ENCODE measurements at places on chromosomes 13 and 19.

- no peak for DNase-seq
Measured at GRCh38 chr19:44026622-44027021, 1.4 kb downstream of the ZNF222 start.

- DNase-seq = no peak
Measured at GRCh38 chr19:57812226-57812625, 2.5 kb downstream of the ZNF552 start.

- no peak for DNase-seq
Measured at GRCh38 chr13:64925727-64926126, 2304.4 kb downstream of the PCDH9 start.

- peak; percentile 45 for DNase-seq
Measured at GRCh38 chr19:12946092-12946721, 545 bp downstream of the RAD23A start.

GRCh38 chr13:102928941-102929675 lies 83.3 kb downstream of the ERCC5 start:
- DNase-seq = no peak

- no peak for DNase-seq
Measured at GRCh38 chr19:32387701-32388392, 17.7 kb upstream of the DPY19L3 start.

- no peak for DNase-seq
Measured at GRCh38 chr19:18494267-18494607, 27.6 kb downstream of the ELL start.

DNA sequence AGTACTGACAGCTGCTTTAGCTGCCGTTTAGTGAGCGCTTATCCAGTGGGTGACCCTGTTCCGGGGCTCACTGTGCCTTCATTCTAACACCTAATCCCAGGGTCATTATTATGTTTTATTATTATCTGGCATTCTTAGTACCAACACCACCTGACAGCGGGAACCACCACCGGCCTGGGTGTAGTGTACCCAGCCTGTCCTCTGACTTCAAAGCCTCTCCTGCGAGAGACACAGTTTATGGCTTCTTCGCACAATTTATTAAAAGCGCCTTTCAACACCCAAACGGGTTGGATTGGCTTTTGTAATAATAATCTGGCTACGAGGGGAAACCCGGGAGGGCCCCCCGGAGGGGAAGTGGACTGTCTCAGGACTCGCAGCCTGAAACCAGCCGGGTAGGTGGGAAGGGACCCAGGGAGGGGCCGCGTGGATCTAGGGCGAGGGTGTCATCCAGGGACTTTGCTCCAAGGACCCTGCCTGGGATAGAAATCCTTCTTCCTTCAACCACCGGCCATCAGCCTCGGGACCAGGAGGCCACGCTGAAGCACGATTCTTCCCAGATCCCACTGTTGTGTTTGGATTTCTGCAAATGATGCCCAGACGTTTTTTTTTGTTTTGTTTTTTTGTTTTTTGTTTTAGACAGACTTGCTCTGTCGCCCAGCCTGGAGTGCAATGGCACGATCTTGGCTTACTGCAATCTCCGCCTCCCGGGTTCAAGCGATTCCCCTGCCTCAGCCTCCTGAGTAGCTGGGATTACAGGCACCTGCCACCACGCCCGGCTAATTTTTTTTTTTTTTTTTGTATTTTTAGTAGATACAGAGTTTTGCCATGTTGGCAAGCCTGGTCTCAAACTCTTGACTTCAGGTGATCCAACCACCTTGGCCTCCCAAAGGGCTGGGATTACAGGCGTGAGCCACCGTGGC lies 1.6 kb upstream of the ZBTB7A start:
- DNase-seq = no peak

DNA sequence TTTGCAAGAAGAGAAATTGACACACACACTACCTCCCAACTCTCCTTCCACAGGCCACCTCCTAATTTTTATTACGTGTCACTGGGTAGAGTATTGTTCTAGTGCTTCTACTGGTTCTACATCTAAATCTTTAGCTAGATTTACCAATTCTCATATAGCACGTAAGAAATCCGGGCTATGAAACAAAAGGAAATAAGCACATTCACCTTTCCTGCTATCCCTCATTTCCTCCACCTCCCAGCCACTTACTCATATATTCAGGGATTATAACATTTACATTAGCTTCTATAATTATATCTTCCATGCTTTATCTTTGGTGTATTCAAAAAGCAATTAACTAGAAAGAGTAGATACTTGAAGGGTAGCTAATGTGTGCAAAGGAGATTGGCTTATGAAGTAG lies 39.7 kb downstream of the USP12 start:
- no peak for DNase-seq

GRCh38 chr13:97567510-97568243 lies 133.7 kb downstream of the RAP2A start:
- DNase-seq = no peak

GRCh38 chr19:15323496-15324235 lies 8.7 kb downstream of the BRD4 start:
- no peak for DNase-seq

GRCh38 chr13:24929196-24929595 lies 165.2 kb downstream of the RNF17 start:
- no peak for DNase-seq

DNA sequence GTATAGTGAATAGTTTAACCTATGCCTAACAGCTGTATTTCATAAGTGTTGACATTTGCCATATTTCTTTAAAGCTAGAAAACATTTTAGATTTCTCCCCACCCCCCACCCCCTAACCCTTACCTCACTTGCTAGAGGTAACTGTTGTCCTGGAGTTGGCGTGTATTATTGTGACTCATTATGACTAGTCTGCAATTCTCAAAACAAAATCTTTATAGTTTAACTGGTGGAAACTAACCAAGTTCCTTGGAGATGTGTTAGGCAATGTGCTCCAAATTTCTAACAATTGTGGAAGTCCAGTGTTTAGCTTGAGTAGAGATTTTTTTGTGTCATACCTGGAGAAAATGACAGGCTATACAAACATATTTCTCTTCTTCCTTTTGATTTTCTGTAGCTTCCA lies 38.0 kb downstream of the KCTD4 start:
- DNase-seq = no peak

DNA sequence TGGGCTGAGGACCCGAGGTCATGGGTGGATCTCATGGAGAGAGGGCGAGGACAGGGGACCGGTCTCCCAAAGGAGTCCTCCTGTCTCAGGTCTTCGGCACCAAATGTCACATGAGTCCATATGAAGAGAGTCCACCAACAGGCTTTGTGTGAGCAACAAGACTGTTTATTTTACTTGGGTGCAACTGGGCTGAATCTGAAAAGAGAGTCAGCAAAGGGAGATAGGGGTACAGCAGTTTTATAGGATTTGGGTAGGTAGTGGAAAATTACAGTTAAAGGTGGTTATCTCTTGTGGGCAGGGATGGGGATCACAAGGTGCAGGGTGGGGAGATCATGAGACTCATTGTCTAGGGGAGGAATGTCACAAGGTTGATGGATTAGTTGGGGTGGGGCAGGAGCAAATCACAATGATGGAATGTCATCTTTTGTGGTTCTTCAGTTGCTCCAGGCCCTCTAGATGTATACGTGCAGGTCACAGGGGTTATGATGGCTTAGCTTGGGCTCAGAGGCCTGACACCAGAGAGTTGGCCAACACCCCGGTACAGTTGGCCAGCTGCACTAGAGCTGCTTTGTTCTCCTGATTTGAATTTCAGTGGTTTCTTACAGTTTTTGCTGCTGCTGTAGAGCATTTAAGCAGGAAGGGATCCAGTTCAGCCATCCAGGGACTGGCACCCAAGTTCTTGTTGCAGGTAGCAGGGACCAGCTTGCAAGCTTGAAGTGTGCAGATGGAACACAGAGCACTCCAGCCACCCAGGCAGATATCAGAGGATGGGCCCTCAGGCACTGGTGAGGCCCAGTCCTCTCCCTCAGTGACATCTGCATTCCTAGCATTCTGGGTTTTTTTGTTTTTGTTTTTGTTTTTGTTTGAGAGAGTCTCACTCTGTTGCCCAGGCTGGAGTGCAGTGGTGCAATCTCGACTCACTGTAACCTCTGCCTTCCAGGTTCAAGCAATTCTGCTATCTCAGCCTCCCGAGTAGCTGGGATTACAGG lies 26.4 kb upstream of the IGFL1 start:
- DNase-seq = no peak

- no peak for DNase-seq
Measured at GRCh38 chr13:51235186-51235585, 13.0 kb downstream of the FAM124A start.

DNA sequence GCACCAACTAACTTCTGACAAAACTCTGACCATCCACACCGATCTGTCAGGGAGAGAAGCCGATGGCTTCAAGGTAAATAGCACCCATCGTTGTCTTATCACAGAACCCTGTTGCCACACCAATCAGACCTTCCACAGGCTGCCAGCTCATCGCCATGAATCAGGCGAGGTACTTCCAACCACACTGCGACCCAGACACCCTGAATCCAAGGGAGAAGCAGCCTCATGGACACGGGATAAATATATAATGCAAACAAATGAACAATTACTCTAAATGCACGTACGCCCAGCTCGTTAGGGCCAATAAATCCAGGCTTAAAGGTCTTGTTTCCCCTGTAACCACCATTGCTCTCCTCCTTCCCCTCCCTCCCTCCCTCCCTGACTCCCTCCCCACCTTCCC lies 20.8 kb downstream of the RANBP3 start:
- DNase-seq = no peak

DNA sequence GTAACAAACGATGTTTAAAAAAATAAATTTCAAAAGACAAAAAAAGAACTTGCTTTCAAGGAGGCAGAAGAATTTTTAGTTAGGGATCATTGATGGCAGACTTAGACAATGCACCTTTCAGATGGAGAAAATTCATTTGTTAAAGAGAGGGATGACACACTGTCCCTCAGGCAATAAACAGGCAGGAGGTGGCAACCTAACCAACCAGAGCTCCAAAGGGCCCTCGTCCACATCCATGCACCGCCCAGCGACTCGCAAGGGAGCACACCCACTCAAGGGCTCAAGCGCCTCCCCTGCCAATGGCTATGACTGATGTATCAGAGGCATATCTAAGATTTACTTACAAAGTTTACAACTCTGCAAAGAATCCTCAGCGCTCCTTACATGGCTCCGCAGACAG lies 81.9 kb downstream of the TUBGCP3 start:
- DNase-seq = no peak

- DNase-seq = no peak
Measured at GRCh38 chr13:44393391-44393790, 19.8 kb downstream of the SERP2 start.

DNA sequence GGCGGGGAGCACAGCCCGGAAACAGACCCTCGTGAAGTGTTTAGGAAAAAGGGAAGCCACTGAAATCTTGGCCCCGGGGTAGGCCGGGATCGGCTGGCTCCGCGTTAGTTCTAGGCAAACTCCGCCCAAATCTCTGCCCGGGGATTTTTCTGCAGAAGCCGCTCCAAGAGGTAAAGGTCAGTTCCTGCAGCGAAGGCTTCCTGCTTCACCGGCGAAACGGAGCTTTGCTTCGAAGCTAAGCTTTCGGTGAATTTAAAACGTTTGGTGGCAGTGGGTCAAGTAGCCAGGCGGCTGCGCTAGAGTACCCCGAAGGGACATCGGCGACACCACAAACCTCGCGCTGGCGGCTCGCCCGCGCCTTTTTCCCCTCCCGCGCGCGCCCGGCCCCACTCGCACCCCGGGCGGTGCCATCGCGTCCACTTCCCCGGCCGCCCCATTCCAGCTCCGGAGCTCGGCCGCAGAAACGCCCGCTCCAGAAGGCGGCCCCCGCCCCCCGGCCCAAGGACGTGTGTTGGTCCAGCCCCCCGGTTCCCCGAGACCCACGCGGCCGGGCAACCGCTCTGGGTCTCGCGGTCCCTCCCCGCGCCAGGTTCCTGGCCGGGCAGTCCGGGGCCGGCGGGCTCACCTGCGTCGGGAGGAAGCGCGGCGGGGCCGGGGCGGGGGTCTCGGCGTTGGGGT lies 441 bp downstream of the GJB2 start:
- no peak for DNase-seq

- no peak for DNase-seq
Measured at GRCh38 chr19:8194528-8195267, 14.5 kb upstream of the CERS4 start.

DNA sequence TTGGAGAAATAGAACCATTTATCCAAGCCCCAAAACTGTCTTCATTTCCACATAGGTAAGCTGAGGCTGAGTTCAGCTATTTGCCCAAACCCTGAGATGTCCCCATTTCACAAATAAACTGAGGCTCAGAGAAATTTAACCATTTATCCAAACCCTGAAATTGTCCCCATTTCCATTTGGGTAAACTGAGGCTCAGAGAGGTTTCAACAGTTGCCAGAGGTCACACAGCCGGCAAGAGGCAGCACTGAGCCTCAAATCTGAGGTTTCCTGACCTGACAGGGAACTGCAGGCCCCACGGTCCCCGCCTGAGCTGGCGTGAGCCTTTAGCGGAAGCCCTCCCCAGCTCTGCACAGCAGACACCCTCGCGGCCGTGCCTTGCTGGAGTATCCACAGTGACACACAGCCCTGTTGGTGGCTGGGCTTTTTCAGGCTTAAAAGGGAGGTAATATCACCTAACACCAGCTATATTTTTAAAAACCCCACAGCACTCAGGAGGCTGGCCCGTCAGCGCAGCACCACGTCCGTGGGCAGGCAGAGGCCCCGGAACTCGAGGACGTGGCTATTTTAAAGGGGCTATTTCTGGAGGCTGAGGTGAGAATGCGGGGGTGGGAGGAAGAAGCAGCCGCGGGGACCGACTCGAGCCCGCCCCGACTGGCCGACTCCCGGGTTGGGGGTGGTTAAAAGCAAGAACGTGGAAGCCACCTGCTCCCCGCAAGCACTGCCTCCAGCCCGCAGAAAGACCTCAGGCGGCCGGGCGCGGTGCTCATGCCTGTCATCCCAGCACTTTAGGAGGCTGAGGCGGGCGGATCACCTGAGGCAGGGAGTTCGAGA lies 18.5 kb downstream of the PTPRS start:
- no peak for DNase-seq

DNA sequence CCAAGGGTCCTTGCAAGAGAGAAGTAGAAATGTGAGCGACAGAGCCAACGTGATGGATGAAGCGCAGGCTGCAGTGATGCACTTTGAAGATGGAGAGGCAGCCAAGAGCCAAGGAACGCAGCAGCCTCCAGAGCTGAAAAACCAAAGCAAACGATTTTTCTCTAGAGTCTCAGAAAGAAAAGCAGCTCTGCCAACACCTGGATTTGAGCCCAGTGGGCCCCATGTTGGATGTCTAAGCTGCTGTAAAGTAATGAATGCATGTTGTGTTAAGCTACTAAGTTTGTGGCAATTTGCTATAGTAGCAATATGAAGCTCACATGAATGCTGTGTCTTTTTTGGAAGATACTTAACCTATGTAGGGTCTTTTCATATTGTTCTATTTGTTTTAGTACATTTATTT lies 894.3 kb downstream of the EFNB2 start:
- no peak for DNase-seq

DNA sequence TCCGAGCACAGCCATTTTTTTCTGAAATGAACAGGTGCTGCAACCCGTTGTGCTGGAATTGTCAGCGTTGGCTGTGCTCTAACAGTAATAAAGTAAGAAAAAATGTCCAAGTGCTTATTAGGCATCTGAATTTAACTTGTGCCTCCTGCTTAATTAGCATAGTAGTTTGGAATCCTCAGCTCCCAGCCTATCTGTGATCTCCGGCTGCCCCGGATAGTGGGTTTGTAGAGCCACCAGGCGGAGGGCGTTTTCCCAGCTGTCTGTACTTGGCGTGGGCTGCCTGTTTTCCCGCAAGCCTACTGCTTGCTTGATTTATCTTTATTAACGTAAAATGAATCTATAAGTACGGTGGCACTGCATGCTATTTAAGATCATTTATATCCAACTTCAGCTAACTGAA lies 137.9 kb downstream of the MTUS2 start:
- no peak for DNase-seq
